ENCODE measurements at places on chromosomes 5 and 9.

DNA sequence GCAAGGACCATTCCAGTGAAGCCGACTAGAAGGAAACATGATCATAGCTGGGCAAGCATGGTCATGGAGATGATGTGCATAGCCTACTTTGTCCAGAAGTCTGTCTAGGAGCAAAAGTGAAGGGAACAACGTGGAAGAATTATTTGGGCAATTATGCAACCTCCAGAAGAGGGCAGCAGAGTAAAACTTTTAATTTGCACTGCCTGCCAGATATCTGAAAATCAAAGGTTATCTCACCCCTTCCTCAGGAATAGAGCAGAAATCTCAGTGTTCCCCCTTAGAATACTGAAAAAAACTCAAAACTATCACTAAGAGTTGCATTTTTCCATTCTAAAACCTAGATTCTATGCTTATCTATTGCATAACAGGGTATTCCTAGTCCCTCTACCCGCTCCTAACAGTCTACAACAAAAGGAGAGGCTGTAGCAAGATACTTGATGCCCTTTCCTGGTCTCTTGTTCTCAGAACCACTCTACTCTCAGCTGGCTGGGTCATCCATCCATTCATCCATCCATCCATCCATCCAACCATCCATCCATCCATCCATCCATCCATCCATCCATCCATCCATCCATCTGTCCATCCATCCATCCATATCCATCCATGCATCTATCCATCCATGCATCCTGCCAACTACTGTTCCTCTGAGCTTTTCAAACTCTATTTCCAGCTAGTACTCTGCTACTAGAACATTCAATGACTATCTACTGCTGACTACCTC lies 8.4 kb upstream of the SETD9 start:
- no peak for DNase-seq

DNA sequence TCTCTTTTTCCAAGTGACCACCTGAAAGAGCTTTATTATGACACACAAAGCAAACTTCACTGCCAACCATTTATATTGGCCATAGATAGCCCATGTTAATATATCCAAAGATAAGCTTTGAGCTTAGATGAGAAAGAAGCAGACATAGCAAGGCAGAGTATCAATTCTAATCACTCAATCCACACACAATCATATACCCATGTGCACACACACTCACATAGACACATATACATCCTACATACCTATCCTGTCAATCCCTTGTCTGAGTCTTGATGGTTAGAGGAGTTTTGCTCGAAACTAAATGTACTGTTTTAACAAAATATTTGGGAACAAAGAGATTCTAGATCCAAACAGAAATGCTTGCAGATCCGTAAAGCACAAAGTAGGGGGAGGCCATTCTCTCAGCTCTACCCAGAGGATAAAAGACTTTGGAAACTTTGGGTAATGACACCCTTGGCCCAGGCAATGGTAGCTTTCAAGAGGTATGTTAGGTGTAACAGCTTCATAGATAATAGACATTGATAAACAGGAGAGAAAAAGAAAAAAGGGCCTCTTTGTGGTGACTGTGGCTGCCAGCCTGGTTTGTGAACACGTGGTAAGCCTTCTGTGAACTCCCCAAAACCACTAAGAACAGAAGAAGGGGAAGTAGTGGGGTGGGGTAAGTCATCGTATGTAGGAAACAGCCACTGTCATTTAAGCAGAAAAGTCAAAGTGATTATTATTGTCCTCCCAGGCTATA lies 121.6 kb downstream of the TLR4 start:
- no peak for DNase-seq

DNA sequence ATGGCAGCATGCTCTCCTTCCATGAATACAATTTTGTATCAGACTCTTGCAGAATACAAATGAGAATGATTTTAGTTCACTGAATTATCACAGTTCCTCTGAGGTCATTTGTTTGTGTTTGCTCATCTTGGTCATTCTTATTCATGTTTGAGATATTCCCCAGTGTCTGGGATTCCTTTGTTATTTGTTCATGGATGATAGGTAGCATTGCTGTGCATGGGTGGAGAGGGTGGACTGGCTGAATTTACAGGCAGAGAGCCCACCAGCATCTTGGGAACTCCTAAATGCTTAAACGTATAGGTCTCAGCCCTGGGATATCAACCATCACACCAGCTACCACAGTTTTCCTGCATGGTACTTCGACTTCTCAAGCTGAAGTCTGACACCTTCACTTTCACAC lies 459.8 kb downstream of the CCDC171 start:
- no peak for DNase-seq

DNA sequence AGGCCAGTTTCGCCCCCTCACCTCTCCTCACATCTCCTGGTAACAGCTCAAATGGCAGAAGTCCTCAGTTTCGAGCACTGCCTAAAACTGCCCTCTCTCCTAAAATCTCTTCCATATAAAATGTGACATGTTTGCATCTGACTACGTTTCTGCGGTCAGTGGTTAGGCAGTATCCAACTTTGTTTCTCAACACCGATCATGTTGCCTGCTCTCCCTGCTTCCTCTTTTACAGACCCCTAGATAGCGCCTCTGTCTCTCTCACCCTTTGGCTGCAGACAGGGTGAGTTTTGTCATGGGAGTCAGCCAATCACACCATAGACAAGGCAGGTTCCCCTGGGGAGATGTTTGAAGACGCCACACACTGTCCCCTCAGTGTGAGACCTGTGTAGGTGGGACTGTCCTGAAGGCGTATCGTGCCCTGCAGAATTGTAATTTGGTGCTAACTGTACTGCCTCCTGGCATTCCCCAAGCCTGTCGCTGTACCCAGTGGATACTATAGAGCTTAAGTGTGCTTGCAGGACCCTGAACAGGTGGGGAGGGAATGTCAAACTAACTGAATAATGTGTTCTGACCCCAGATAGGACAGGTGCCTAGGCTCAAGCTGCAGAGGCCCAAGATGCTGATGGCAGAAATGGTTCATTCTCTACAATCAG lies 1.1 kb downstream of the HEXB start:
- no peak for DNase-seq

DNA sequence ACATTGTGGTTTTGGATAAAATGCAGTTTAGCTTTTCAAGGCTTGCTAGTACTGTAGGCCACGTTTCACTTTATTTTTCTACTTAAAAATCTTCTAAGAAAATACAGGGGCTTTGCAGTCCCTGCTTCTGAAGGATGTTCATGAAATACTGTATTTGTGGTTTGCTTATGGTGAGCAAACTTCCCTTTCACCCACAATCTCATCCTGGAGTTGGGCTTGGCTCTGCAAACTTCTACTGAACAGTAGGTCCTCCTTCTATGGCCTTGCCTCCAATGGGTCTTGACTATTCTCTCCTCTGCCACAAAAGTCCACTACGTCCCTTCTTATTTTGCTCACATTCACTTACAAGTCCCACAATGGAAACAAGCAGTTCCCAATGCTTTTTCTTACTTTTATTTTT lies 502.7 kb upstream of the KLF4 start:
- no peak for DNase-seq

- DNase-seq, result no peak
These were observed 113.8 kb downstream of the SV2C start for GRCh38 chr5:76196886-76197489.

DNA sequence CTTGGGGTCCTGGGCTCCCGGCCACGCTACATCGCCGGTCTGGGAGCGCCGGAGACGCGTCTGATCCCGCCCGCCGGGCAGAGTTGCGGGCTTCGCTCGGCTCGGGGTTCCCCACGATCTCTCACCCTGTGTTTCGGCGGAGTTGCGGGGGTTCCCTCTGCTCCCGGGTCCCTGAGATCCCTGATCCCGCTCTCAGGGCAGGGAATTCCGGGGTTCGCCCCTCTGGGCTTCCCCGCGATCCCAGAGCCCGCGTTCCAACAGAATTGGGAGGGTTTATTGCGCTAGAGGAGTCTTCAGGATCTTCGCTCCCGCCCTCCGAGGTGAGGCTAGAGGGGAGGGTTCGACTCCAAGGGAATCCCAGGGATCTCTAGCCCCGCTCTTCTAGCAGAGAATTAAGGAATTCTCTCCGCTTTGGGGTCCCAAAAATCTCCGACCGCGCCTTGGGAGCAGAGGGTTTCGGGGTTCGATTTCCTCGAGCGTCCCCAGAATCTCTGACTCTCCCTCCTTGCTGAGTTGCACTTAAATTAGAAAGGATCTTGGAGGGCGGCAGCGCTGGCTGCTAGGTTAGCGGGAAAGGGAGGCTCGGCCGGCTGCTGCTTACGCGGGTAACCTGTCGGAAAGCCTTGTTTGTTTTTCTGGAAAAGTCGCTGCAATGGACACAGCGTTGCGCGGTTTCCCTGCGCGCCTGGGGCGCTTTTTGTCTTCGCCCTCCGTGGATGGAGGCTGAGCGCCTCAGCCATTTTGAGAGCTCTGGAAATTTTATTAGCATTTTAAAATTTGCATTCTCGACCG lies 1.3 kb downstream of the DMRT1 start:
- no peak for DNase-seq

DNA sequence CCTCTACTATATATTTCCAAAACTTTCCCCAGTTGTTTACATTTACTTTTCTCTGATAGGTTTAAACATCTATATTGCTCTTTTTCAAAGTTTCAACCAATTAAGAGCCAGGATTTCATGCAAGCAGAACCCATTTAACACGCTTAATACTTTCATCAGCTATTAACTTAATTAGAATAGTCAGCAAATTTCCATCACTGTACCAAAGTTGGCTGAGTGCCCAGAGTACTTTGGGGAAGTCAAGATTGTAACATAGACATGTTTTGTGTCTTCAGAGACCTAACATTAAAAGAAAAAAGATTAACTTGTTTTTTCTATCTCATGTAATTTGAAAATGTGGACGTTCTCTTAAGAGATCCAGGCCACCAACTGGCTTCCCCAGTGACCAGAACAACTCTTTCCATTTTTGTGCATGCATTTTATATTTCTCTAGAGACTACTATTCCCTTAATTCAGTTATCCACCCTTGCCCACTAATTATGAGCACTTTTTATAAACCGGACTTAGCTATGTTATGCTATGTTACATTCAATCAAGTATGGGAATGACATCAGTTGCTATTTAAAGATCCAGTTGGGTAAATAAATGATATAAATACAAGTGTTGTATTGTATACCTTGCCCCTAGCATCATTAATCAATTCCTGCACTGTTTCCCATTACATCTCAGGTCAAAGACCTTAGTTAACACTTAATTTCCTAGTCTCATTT lies 478.1 kb upstream of the NMUR2 start:
- no peak for DNase-seq

DNA sequence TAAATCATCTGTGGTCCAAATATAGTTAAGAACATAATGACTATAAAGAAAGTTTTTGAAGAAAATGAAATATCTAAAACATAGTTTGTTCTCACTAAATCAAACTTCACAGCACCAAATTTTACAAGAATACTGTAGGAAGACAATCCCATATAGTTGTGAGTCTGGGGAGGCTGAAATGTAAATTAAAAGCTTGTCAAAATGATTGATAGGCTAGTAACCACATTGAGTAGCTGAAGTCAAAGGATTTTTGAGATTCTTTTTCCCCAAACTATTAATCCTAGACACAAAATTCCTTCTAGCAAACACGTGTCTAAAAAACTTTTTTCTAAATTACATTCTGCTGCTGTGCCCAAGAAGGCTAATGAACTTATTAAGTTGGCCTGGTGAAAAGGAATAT lies 13.0 kb downstream of the BHMT start:
- no peak for DNase-seq

GRCh38 chr5:36648426-36648825 lies 42.0 kb downstream of the SLC1A3 start:
- DNase-seq, result no peak

GRCh38 chr5:55421074-55421529 lies 113.3 kb downstream of the MTREX start:
- no peak for DNase-seq

GRCh38 chr5:133409210-133409674 lies 203.1 kb downstream of the FSTL4 start:
- DNase-seq, result no peak

GRCh38 chr5:38259062-38259808 lies 876 bp downstream of the EGFLAM start:
- DNase-seq, result no peak

DNA sequence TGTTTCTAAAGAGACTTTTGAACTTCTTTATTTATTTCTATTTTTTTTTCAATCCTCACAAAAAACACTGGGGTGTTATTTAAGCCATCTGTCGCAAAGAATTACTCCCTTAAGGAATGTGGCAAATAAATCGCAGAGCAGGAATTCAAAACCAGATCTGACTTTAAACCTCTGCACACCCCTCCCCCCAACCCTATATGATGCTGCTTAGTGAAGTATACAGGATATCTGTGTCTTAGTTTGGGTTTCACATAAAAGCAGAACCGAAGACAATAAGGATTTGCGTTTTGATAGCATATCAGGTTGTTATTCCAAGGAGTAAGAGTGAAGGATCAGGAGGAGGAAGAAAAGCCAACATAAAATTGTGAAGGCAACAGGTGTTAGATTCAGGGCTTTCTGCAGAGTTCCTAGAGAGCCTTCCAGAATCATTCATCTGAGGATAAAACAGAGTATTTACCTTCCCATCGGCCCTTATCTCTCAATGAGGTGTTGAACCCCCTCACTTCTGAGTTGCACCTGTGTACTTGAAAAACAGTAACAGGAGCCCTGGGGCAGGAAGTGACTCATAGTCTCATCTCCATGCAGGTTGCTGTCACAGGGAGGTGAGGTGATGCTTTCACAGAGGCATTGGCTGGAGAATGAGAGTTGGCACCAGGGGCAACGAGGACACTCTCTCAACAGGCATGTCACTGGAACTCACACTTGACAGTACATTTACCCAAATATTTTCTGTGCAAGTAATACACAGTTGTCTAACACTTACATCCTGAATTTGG lies 33.5 kb upstream of the DMRT3 start:
- no peak for DNase-seq

GRCh38 chr9:129463477-129463876 lies 157.4 kb downstream of the C9orf50 start:
- no peak for DNase-seq

GRCh38 chr9:96080364-96080763 lies 204.9 kb downstream of the ERCC6L2 start:
- DNase-seq, result no peak

DNA sequence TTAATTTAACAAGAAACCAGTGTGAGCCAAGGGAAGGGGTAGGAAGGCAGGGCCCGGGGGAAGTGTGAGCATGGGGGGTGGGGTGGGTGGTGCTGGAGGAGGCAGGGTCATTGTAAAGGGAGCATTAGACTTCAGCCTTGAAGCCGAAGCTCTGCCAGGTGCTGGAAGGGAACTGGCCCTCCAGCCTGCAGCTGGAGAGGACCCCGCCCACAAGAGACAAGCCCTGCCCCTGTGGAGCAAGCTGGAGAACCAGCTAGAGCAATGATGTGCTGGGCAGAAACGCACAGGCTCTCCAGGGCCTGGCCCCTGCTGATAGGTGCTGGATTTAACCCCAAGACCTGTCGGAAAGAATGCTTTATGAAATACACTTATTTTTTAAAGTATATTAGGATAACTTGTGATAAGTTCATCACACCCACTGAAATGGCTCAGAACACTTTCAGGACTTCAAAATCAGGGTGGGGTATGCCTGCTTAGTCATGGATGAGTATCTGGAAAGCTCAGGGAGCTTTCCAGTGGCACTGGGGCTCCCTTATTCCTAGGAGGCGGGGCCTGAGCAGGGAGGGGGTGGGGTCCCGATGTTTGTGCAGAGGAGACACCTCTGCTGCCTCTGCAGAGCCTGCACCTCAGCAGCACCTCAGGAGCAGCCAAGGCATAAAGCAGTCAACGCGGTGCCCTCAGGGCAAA lies 27.1 kb downstream of the UBE2QL1 start:
- DNase-seq, result no peak

All from NCI-H1417 treated with DMSO at 0.1 percent for 48 hours (cell line).